ENCODE measurements at places on chromosomes 2 and 18.

- no peak for DNase-seq
Observed at GRCh38 chr2:127155028-127155581, 48.2 kb upstream of the BIN1 start.

DNA sequence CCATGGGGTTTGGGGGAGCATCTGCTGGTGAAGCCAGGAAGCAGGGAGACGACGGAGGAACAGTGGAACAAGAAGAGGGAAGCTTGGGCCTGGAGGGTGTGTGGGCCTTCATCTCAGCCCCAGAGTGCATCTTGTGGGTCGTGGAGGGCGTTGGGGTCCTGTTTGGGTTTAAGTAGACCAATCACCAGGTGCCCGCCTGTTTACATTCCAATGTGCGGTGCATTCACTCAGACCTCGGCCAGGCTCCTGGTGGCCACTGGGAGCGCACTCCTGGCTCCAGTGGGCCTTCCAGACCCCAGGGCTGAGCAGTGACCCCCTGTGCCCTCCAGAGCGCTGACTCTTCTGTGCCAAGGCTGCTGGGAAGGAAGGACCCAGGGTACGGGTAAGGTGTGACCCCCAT is 293.7 kb downstream of the NDUFA10 start:
- no peak for DNase-seq

GRCh38 chr2:178579006-178579405 is 98.7 kb downstream of the PLEKHA3 start:
- DNase-seq, result no peak

DNA sequence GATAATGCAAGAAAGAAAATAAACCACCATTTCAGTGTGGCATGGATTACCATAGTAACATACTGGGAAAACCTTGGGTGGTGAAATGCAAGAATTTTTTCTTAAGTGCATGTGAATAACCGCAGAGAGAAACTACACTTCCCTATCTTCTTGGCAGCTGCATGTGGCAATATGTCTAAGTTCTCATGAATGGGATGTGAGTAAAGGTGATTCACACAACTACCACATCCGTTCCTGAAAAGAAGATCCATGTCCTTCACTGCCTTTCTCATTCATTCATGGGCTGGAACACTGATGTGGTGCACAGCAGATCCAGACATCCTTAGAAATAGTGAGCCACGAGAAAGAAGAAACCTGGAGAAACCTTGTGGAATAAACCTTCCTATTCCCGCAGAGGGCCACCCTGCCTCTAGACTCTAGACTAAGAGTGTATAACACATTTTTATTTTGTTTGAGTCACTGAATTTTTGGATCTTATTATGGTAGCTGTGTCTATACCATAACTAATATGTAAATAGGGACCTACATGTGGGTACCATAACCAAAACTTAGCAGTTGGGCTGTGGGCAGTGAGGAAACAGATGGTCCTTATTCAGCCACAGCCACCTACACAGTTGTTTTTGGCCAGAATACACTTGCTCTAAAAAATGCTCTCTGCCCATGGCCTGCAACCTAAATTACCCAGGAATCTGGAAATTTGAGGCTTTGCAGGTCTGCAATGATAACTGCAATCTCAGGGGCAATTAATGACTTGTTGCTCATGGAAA is 573.3 kb downstream of the LRP1B start:
- DNase-seq, result no peak

DNA sequence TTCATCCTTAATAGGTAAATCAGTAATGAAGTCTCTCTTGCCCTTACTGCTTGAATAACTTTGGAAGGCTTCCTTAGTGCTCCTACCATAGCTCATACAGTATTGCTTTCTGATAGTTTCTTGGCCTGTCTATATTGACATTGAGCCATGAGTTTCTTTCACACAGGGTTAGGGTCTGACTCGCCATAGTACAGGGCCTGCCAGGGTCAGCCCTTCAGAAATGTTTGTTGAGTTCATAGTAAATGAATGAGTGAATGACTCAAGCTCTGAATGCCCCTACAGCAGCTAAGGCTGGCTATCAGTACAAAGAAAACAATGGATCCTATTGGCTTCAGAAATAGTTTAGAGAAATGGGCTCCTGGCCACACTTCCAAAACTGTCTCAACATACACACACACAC is 65.0 kb upstream of the LRATD1 start:
- DNase-seq, result no peak

GRCh38 chr2:134231301-134231964 is 22.4 kb upstream of the MGAT5 start:
- DNase-seq, result no peak
